ENCODE measurements at places on chromosomes 2 and 18. TPM values are rescaled to one million over a fixed set of nuclear protein-coding genes. Genes with fewer than 3 reads are reported as not detected.

Gene FER1L5
- polyA plus RNA-seq = 0.04 TPM

Gene CABLES1
- polyA plus RNA-seq = 0.09 TPM

Gene TMBIM1
- polyA plus RNA-seq = 367 TPM

Gene PFN4
- polyA plus RNA-seq = 0.45 TPM

Gene MRPL19
- 50.3 TPM for polyA plus RNA-seq

Gene PIEZO2
- not detected for polyA plus RNA-seq

Gene LTBP1
- polyA plus RNA-seq = 0.82 TPM

Gene RSAD2
- 1.9 TPM for polyA plus RNA-seq

Gene BMP10
- not detected for polyA plus RNA-seq
